ENCODE measurements at places on chromosomes 4 and X.

- no peak for DNase-seq
These were observed 104.0 kb upstream of the MBNL3 start for GRCh38 chrX:132592880-132593279.

GRCh38 chr4:80099671-80100070 lies 26.6 kb upstream of the ANTXR2 start:
- DNase-seq: no peak

DNA sequence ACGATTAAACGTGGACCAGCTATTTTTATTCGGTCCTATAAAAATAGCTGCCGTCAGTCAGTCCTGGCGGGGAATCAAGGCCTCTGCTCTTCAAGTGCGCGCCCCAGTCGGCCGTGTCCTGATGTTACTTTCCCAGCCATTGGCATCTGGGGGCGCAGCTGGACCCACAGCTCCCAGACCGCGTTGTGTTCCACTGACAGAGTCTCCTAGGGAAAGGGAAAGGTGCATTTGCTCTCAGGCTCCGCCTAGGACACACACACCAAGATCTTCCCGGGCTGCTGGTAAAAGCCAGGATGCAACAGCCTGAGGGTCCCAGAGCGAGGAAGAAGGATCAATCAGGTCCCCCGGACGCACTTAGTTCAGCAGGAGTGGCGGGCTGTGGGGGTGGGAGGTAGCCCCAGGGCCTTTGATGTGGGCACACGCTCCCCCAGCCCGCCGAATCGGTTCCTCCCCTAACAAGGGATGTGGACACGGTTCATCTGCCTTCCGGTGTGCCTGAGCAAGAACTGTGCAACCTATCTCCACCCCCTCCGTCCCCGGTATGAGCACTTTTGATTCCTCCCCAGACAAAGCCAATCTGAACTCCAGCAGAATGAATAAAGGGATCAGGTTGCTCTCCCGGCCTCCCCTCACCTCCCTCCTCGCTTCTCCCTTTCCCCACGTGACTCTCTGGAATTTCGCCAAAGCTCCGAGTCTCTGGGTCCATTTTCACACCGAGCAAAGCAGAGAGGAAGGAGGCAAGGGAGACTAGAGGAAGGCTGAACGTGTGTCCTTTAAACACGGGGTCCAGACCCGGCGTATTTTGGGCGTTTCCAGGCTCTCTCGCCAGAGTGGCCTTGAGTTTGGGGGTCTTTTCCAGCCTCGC lies 626 bp upstream of the FRAS1 start:
- peak; percentile 17 for DNase-seq

GRCh38 chrX:106897259-106897658 lies 5.9 kb downstream of the RIPPLY1 start:
- no peak for DNase-seq

DNA sequence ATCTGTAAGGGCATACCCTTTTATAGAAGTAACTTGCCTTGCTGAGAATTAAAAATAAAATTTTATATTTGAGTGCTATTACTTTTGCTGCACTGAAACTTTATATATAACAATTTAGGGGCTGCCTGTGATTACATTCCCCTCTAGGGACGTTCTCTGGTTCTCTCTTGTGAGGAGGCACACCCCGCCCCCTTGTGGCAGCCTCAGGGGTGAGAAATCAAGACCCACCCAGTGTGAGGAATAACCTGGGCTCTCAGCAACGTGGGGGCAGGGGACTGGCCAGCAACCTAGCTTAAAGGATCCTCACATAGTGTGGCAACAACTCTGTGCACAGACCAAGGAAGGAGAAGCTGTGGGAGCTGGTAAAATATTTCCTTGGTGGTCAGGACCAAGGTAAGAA lies 43.7 kb downstream of the MAGEA9 start:
- DNase-seq: no peak

- DNase-seq: no peak
These were observed 10.6 kb upstream of the PYURF start for GRCh38 chr4:88533937-88534750.

DNA sequence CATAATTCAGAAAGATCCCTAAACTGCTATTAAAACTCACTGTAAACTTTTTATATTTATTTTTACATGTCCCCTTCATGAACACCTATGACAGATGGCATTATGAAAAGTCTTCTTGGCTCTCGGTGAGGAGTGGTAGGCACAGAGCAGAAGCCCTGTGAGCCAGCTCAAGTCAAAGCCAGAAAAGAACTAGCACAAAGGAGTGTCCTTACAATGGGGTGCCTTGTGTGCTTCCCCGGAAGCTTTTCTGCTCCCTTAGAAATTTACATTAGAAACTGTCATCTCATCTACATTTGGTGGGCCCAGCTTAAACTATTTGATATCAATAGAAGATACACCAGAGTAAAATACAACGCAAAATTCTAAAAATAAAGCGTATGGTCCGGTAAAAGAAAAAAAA lies 135.7 kb upstream of the MAP3K15 start:
- DNase-seq: no peak

DNA sequence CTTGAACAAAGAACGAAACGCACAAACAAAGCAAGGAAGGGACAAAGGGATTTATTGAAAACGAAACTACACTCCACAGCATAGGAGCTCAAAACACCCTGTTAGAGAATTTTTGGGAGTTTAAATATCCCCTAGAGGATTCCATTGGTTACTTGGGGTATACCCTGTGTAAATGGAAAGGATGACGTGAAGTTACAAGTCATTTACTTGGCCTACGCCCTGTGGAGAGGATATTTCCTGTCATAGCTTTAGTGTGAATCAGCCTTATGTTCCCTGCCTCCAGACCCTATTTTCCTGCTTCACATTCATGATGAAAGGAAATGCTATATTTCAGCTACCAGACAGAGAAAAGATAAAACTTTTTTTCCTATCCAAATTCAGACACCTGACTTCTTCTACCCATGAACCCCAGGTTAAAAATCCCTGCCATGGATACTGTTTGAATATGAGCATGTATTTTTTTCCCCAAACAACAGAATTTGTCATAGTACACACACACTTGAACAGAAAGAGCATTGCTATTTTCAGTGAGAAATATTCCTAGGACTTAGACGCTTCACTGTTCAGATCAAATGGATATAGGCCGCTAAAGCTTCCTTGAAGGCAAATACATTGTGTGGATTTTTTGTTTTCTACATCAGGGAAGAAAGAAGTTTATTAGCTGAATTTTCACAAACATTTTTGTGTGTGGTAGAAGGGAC lies 20.4 kb downstream of the PIN4 start:
- no peak for DNase-seq

DNA sequence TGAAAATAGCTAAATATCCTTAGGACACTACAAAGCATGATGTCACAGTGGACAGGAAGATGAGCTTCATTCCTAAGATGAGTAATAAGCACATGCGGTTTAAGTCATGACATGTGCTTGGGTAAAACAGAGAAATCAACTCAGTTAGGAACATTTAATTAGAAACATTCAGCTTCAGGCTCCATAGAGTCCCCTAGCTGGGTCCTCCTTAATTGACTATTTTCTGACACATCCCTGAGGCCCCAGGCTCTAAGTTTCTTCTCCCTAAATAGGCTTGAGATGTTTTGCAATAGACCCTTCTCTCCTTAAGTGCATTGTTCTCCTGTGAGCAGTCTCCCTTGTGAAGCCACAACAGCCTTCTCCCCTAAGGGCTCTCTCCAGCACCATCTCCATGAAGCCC lies 70.4 kb upstream of the ANXA3 start:
- no peak for DNase-seq

- no peak for DNase-seq
These were observed 586 bp downstream of the HERC5 start for GRCh38 chr4:88457307-88458103.

GRCh38 chr4:163535657-163536056 lies 41.2 kb downstream of the TMA16 start:
- DNase-seq: no peak

DNA sequence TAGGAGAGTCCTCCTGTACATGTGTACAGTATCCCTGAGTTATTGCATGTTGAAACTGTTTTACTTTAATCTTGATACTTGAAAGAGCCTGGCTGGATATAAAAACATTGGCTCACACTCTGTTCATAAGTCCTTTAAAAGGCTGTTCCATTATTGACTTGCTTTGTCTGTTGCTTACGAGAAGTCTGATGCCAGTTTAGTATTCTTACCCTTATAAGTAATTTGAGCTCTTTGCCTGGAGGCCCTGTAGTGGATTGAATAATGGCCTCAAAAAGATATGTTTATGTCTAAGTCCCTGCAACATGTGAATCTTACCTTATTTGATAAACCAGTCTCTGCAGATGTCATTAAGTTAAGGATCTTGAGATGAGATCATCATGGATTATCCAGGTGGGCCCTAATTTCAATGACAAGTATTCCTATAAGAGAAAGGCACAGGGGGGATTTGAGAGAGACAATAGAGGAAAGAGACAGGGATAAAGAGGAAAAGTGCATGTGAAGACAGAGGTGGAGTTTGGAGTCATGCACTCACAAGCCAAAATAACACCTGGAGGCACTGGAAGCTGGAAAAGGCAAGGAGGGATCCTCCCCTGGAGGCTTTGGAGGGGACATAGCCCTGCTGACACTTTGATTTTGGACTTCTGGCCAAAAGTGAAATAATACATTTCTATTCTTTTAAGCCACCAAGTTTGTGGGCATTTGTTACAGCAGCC lies 98.1 kb downstream of the IRF2 start:
- no peak for DNase-seq

DNA sequence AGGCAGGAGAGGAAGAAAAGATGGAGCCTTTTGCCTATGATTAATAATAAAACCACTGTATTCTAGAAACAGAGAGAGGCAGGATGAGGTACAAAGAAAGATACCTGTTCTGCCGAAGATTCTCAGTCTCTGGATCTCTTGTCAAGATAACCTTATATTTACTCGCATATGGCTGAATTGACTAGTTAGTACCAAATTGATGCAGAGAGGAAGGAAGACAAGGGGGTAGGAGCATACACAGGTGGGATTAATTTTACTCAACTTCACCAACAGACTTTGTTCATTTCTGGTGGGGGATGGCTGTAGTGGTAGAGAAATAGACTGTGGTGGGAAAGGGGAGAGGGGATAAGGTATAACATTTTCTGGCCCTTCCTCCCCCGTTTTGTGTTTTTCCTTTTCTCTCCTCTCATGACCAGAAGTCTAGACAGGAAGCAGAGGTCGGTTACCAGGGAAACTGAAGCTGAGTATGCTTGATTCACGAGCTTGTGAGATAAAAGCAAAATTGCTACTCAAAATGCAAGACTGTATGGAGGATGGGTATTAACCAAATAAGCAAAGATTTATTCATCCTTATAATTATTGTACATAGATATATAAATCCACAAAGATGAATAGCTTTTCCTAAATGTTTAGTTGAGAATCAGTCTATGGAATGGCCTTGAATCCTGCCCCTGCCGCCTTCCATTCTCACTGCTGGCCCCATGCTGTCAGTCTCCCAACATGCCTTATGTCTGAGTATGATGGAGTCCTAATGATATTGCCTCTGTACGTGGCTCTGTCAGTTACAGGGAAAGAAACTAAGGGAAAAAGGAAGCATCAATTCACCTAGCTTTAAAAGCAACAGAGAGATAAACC lies 17.8 kb upstream of the PAGE2B start:
- DNase-seq: peak; percentile 3

DNA sequence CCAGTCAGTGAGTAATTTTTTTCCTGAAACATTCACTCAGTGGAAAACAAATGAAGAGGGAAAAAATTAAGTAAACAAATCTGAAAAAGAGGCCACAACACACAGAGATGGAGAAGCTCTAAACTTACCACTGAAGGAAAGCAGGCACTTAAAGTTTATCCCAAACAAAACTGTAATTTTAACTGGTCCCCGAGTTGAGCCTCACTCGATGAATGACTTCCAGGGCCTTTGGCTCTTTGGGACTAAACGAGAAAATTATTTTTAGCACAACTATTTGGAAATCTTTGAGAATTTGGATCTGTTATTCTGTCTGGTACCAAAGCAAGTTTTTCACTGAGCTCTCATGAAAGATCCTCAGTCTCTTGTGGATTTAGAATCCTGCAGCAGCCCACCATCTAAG lies at the start of gene C1QTNF7:
Gene C1QTNF7 (plus strand): TSS at position 333 of the 400 bp plus-strand sequence. CDS start 7,711 bp downstream, outside the sequence.
- DNase-seq: no peak

- no peak for DNase-seq
These were observed 20.9 kb upstream of the MTM1 start for GRCh38 chrX:150547375-150548115.

GRCh38 chrX:154000051-154000450 lies 19.7 kb downstream of the IRAK1 start:
- DNase-seq: no peak

DNA sequence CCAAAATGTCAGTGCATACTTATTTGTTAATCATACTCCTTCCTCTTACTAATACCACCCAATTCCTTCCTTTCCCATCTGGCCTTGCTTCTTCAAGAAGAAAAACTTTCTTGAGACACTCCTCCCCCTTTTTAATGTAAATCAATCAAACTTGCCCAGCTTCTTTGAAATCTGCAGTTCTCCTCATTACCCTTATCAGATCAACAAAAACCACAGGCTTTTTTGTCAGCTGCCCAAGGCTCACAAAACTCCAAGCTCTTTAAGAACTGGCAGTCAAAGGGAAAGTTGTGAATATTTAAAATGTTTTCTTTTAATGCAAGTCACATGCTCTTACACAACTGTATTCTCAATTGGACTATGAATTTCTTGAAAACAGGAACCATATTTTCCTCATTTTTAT lies 11.3 kb upstream of the MYOZ2 start:
- DNase-seq: no peak

- DNase-seq: no peak
These were observed 8.7 kb downstream of the GUCY2F start for GRCh38 chrX:109472939-109473735.

GRCh38 chrX:151239751-151240150 lies 63.4 kb downstream of the GPR50 start:
- no peak for DNase-seq

GRCh38 chrX:12076046-12076445 lies 62.2 kb upstream of the FRMPD4 start:
- DNase-seq: no peak

DNA sequence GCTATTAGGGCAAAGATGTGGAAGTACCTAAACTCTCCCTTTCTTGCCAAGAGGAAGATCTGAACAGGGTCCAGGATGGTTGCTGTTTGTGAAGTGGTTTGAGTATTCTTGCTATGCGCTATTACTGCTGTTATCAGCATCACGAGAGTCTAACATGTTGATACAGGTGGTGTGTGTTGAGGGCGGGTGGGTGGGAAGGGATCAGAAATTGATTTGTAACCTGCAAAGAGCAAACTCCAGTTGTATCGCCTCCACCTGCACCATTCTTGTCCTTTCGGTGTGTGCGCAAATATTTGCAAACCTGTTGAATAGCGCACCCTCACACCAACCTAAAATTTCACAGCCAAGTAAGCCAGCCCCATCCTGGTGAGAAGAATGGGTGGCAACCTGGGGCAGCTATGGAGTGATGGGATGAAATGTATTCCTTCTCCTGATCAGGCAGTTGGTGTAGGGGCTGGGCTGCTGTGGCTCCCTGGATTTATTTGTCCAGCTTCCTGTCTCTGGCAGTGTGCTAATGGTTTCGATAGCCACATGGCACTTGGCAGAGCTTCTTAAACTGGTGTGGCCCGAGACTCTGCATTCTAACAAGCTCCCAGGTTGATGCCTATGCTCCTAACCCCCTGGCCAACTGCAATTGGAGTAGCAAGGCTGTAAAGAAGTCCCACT lies 102.6 kb upstream of the SCML1 start:
- DNase-seq: no peak

DNA sequence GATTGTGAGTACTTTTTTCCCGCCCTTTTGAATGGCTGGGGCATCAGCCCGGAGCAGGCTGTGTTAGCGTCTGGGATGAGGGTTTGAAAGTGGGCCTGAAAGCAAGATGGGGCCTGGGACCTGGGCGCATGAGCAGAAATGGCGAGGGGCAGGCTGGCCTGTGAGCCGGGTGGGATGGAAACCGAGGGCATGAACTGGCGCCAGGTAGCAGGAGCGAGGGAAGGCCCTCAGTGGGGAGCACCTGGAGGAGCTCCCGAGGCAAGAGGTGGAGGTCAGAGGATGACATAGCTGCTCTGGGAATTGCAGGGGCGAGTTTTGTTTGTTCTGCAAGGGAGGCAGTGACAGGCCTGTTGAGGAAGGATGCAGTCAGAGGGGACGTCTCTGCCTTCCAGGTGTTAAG lies 68.6 kb downstream of the RGS12 start:
- no peak for DNase-seq

All from T-helper 2 cell treated with Interferon-gamma antibody and Interleukin-4, amounts not matched to agents 5 μg/mL and 100 μg/mL, for 36 hours (primary cell).